NCI-H524 treated with DMSO at 0.1 percent for 48 hours (cell line): ENCODE measurements at places on chromosomes 2 and 18.

- no peak for DNase-seq
Observed at GRCh38 chr18:26436176-26437051, 111.9 kb downstream of the KCTD1 start.

GRCh38 chr2:31314761-31315160 lies 80.8 kb downstream of the EHD3 start:
- DNase-seq: no peak

- DNase-seq: no peak
Observed at GRCh38 chr2:220104871-220105351, 477.5 kb downstream of the SLC4A3 start.

- DNase-seq: no peak
Observed at GRCh38 chr18:29062921-29063320, 886.0 kb upstream of the CDH2 start.

DNA sequence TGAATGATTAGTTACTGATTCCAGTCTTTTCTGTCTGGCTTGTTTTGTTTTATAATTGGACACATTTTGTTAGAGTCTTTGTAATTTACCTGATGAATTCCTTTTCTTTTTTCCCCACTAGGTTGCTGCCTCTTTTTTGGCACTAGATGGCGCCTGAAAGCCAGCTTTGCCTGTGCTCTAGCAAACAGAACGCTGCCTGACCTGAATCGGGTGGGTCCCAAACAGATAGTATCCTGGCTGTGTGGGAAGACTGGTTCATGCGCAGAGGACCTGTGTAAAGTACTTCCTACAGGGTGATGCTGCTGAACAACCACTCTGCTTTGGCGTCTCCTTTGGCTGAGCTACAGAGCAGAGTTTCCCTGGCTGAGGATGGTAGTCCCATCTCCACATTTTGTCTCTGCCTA lies 288.2 kb downstream of the IKZF2 start:
- no peak for DNase-seq

GRCh38 chr2:23803264-23803964 lies 123.5 kb downstream of the ATAD2B start:
- DNase-seq: no peak
